ENCODE measurements at places on chromosomes 6 and 20. TPM values are rescaled to one million over a fixed set of nuclear protein-coding genes. Genes with fewer than 3 reads are reported as not detected.

GRCh38 chr20:2400290-2400689 lies 19.6 kb downstream of the TGM6 start:
- DNase-seq: no peak

DNA sequence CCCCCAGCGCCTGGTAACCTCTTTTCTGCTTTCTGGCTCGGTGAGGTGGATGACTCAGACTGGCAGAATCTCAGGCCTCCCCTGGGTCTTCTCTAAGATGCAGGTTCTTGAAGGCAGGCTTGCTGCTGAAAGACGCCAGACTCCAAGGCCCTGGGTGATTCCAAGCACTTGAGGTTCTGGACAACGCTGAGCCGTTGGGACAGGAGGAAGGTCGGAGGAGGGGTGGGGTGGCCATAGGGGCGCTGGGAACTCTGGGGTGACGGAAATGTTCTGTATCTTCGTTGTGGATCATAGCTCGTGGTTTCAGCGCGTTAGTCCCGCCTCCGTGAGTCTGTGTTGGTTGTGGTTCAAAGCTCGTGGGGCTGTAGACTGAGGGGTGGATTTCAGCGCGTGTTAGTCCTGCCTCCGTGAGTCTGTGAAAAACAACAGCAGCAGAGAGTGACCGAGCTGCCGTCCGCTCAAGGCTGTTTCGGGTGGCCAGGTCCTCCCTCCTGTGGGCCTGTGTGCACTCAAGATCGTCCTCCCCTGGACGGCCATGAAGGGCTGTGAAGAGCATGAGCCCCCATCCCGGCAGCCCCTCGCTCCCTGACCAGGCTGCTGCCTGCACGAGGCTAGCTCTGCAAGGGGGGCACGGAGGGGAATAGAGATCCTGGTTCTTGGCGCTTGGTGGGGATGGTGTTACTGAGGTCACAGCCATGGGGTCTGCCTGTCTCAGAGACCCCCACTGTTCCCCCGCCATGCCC lies 7.7 kb downstream of the NTSR1 start:
- DNase-seq: no peak

Gene WFDC5
- total RNA-seq: not detected

DNA sequence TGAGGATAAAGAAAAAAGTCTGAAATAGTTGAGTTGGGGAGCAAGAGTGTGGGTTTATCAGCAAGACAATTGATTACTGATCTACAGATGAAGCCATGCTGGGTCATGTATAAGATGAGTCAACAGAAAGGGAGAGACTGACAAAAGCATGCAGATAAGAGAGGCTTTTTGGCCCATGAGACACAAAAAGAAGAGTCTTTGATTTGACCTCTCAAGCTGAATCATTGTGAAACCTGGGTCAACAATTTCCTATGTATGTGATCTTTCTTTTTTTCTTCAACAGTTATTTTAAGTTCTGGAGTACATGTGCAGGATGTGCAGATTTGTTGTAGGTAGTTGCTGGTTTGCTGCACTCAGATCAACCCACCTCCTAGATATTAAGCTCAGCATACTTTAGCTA lies 15.9 kb downstream of the RIMS1 start:
- DNase-seq: no peak

DNA sequence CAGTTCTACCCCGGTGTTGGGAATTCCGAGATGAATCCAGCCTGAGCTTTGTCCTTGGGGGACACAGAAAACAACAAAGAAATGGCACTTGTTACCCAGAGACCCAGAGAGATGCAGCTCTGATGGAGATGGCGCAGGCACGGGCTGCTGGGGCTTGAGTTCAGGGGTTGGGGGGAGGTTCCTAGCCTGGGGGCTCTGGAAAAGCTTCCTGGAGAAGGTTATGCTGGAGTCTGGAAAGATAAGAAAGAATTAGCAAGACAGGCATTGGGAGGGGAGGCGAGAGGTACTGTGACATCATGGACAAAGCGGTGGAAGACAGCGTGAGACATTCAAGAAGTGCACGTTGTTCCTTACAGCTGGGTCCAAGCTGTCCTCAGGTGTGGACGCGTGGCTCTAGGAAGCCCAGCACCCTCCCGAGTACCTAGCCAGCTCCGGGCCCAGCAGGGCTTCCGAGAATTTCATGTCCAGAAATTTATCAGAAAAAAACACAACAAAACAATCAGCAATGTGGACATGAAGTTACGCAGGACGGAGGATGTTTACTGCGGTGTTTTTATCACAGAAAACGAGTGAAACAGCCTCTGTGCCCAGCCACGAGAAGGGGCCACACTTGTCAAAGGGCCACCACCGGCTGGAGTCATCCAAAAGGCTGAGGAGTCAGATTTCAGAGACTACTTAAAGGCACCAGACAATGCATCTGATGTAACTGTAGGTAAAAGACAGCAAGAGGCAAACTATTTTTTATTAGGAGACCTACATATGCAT lies 39.5 kb downstream of the C20orf203 start:
- DNase-seq: no peak

Data from esophagus muscularis mucosa (tissue), 4 donors.